Naive thymus-derived CD8-positive, alpha-beta T cell (primary cell): ENCODE measurements at places on chromosomes 11 and 22.

GRCh38 chr11:44778195-44779100 is 51.7 kb downstream of the TSPAN18 start:
- DNase-seq = no peak

DNA sequence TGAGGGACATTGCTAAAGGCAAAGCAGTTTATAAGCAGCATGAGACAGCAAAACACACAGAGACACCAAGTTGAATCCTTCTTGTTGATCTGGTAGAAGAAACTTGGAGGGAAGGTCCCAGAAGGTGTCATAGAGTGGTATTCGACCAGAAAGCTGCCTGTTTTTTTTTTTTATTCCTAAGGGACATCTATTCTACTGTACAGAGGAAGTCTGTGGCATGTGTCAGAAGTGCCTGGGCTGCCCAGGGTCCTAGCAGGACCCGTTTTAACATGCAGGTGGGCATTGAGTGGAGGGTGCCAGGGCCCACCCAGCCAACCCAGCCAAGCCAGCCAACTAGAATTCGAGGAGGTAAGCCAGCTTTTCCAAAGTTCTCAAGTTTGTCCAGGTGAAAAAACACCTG is 68.0 kb upstream of the ATXN10 start:
- no peak for DNase-seq

GRCh38 chr22:23781511-23782183 is 5.1 kb upstream of the SMARCB1 start:
- DNase-seq = no peak

DNA sequence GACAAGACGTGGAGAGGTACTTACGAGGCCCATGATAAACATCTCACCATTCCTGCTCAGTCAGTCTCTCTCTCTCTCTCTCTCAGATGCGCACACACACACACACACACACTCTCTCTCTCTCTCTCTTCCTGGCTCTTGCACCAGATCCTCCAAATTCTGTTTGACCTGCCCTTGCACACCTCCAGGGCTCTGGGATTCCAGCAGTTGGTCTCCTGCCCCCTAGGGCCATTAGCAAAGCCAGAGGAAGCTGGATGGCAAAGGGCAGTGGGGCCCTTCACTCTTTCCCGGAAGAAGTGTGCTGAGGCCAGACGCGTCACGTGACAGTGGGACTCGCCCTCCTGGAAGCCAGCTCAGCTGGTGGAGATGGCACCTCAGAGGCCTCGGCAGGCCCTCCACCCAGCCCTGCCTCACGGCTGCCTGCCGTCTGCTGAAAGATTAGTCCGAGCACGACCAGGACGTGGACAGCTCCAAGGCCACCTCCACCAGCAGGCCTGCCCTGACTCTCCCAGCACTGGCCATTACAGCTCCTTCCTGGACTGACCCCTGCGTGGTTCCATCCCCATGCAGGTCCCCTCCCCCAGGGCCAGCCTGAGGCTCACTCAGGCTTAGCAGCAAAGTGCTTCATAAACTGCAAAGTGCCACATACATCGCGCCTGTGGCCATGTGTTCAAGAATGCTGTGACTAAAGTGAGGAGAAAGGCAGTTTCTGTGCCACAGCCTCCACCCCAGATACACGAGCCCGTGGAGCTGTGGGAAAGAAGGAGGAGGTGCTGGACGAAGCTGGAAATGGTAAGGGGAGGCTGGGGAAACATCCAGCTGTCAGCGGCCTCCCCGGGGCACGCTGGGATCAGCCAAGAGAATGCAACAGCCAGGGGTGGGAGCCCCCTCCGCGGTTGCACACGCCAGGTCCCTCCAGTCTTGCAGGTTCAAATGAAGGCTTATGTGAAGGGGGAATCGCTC is 3.7 kb downstream of the PDGFB start:
- peak; percentile 36 for DNase-seq

DNA sequence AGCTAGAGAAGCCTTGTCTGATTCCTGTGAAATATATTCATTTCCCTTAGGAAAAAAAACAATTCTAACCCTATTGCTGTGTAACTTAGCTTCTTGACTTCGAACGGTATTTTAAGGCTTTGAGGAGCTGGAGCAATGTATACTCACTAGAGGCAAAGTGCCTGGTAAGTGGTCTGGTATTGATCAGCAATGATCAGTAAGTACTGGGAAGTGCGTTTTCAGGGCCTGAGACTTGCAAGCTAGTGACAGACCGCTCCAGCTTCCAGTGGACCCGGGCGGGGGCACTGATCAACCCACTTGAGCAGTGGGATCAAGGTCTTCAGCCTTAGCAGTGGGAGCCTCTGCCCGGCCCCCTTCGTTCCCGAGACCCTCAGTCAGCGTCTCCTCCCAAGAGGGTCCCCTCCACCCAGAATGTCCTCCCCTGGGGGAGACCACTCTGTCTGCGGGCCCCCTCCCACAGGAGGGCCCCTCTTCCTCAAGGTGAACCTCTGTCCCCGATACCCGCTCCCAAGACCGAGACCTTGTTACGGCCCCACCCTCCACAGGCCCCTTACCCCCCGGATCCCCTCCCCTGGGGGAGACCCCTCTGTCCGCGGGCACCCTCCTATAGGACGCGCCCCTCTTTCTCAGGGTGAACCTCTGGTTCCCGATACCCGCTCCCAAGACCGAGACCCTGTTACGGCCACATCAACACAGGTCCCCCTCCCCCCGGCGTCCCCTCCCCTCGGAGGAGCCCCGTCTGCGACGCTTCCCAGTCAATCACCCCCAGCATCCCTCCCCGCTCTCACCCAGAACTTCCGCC is 452 bp upstream of the ATXN10 start:
- DNase-seq = no peak

- no peak for DNase-seq
These were observed 58.7 kb upstream of the PPP6R3 start for GRCh38 chr11:68401856-68402255.

GRCh38 chr11:129427816-129428406 is 52.3 kb downstream of the BARX2 start:
- no peak for DNase-seq

DNA sequence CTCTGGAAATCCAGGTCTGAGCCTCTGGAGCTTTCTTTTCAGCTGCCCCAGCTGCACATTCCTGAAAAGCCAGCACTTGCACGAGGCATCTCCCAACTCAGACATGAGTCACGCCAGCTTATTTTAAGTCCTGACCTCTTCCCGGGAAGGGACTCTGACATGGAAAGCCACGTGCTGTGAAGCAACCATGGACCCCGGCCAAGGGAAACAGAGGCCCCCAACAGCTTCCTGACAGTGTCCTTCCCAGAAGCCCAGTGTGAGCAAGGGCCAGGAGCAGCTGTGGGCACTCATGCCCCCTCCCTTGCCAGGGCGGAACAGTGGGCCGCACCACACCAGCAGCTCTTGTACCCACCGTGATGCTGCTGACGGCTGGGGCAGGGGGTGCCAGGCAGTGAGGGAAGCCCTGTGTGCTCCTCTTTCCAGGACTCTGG is 118.8 kb upstream of the CADM1 start:
- no peak for DNase-seq

DNA sequence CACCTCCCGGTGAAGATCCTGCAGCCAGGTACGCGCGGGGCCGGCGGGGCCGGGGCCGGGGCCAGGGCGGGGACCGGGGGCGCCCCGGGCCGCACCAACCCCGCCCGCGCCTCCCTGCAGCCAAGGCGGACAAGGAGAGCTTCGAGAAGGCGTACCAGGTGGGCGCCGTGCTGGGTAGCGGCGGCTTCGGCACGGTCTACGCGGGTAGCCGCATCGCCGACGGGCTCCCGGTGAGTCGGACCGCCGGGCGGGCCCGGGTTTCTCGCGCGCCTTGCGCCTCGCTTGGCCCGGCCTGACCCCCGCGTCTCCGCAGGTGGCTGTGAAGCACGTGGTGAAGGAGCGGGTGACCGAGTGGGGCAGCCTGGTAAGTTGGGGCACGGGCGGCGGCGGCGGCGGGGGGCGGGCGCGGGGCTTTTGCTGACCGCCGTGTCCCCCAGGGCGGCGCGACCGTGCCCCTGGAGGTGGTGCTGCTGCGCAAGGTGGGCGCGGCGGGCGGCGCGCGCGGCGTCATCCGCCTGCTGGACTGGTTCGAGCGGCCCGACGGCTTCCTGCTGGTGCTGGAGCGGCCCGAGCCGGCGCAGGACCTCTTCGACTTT is 531 bp downstream of the PIM3 start:
- no peak for DNase-seq

- DNase-seq = no peak
These were observed 103.9 kb downstream of the GUCY1A2 start for GRCh38 chr11:106914409-106914808.

GRCh38 chr11:132131047-132131446 is 760.6 kb downstream of the NTM start:
- DNase-seq = no peak

GRCh38 chr11:134445601-134446325 is 33.7 kb upstream of the B3GAT1 start:
- DNase-seq = no peak

GRCh38 chr11:117983163-117983475 is 3.1 kb upstream of the IL10RA start:
- DNase-seq = no peak

DNA sequence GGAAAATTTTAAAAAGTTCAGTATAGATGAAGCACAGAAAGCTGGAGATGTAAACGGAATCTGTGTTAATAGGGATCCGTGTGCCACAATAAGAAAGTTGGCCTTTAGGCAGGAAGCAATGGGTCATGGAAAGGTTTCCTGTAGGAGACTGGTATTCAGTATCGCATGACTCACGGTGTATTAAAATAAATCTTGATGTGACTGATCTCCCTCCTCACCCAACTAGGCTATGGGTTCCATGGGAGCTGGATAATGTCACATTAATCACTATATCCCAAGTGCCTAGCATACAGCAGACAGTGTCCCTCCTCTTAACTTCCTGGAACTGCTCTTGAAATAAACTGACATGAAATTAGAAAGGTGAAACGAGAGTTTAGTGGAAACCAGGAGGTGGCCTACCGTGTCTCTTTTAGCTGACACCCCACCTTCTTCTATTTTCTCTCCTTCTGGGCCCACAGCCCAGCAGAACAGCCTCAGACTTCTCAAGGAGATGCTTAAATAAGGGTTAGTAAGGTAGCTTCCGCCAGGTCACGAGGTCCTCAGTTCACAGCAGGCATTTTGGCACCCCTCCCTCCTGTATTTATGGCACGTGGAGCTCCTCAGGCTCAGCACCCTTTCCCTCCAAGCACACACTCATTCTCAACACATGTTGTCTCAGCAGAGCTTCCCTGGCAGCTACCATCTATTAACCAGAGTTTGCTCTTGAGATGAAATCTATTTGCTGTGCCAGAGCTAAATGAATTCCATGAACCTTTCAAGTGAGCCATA is 118.8 kb downstream of the NXPE2 start:
- DNase-seq = no peak

GRCh38 chr11:294780-295179 is 4.5 kb downstream of the IFITM5 start:
- DNase-seq = no peak

DNA sequence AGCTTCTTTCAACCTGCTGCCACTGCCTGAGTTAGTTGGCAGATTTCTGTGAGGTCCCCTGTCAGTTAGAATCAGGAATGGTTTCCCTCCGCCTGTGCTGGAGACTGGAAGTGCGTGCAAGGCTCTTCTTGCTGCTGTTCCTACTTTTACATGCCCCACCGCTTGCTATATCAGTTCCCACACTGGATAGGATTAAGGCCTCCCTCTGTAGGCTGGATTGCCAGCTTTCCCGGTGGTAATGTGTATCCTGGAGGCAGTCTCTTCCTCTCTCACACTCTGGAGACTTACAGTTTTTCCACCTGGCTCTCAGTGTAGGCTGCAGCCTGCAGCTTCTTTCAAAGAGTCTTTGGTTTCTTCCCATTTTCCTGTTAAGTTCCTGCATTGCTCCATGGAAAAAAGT is 66.5 kb downstream of the ARHGAP42 start:
- no peak for DNase-seq

DNA sequence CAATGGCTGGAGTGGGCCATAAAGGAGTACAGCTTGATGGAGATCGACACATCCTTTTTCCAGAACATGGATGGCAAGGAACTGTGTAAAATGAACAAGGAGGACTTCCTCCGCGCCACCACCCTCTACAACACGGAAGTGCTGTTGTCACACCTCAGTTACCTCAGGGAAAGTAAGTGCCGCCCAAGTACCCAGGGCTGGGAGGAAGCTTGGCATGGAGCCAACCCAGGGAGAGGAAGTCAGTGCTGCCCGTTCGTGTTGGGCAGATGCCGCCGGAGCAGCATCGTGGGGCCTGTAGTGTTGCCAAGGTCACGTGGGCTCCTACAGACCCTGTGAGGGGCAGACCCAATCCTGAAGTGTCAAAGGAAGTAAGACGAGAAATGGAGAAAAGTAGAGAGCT is 78.9 kb downstream of the FLI1 start:
- DNase-seq = peak; percentile 41

DNA sequence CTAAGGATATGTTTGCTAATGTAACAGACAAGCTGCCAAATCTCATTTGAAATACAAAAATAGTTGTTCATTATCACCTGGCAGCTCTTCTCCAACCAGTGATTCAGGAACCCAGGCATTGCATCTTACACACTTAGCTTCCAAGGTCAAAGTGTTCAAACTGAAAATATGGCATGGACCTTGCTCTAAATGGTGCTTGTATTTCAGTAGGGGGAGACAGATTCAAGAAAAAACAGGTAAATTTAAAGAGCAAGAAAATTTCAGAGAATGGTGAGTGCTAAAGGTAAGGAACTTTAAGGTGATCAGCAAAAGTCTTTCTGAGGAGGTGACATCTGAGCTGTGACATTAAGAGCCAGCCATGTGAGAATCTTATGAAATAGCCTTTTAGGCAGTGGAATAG is 82.8 kb upstream of the E2F8 start:
- no peak for DNase-seq

DNA sequence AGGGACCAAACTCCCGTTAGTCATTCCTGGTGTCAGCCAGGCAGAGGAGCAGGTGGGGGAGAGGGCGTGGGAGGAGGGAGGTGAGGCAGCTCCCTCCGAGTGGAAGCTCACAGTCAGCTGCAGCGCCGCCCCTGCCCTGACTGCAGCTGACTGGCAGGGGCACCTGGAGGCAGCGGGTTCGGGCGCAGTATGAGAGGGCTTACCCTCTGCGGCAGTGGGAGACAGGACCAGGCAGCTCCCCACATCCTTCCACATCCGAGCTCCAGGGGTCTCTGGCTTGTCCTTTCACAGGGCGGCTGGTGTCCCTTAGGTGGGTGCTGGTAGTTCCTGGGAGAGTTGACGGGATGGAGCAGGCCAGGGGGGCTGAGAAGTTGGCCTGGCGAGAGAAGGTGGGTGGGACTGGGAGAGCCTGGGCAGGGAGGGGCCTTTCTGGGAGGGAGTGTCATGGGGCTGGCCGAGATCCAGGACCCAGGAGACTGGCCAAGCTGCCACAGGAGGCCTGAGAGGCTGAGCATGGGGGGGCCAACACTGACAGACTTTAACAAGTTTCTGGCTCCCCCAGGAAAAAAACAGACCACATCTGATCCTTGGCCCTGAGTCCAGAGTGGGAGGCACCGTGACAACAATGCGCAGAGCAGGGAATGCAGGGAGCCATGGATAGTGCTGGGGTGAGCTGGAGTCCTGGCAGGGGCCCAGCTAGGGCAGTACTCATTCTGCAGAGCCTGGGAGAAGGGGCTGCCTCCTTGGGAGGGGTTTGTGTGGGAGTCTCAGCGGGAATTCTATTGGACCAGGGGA is 4.9 kb downstream of the ADORA2A start:
- DNase-seq = no peak

DNA sequence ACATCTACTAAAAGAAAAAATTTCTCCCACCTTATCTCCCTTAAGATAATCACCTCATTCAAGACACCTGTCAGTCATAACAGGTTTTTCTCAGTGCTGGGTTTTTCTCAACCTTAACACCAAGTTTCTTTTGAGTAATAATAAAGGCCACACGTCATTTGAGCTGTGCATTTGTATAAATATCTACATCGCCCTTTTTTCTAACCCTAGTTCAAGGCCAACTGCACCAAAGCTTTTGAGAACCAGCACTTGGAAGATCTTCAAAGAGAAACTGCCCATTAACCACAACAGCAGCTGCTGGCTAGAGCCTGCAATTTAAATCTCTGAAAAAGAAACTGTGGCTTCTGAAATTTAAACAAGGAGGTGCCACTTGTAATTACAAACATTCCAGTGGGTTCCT is 6.9 kb downstream of the CADM1 start:
- no peak for DNase-seq
